Stimulated activated CD8-positive, alpha-beta memory T cell treated with anti-CD3 and anti-CD28 coated beads, Interleukin-2, amount 100 ng/mL, for 48 hours (primary cell): ENCODE measurements at places on chromosomes 1 and 21.

DNA sequence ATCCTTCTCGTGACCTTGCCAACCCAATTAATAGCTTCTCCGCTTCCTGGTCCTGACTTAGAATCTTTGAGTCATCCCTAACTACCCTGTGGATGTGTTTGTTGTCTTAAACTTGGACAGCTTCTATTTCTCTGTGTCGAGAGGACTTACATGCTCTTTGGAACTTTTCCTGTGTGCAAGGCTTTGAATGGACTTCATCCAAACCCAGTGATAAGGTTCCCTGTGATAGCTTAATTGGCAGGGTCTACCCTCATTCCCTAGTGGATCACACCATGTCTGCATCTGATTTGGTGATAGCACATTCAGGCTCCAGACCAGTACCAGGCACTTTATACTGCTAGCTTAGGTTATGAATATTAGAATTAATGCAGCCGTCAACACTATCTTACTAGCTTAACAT is 378.2 kb upstream of the KAZN start:
- DNase-seq = no peak

DNA sequence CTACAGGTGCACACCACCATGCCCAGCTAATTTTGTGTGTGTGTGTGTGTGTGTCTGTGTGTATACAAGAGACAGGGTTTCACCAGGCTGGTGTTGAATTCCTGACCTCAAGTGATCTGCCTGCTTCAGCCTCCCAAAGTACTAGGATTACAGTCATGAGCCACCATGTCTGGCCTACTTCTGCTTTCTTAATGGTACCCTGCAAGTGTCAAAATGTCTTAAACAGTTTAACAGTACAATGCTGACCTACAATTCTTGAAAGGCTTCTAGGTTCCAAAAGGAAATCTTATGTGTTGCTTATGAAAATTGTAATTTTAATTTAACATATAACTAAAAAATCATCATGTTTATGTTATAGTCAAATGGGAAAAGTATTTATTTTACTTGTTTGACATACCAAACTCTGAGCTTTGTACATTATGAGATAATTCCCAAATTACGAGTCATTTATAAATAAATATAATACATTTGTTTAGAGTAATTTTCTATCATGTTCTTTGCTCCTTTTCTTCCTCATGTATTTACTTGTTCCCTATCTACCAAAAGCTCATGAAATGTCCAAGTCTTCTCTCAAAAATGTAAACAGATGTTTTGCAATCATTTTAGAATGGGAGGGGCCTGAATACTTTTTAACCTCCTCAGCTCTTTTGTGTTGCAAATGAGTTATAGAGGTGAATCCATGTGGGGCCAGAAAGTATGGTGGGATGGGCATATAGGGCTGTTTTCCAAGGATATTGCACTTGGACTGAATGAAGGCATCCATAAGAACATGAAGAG is 8.4 kb upstream of the VCAM1 start:
- DNase-seq = no peak

DNA sequence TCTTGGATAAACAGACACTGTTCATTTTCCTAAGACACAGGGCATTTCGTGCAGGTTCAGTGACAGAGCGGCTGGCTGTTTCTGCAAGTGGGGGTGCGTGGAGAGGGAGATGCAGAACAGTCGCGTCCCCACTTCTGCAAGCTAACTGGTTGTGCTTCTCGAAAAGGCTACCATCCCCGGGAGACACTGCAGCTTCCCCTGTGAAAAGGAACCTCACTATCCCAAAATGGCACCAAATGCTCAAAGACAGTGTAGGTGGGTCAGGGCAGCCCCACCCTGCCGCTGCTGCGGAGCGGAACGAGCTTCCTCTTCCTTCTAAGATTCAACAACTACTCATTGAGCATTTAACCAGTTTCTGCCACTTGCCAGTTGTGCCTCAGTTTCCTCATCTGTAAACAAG is 19.2 kb upstream of the BACE2 start:
- DNase-seq = no peak

- DNase-seq = no peak
Measured at GRCh38 chr1:35863136-35863535, 19.9 kb upstream of the AGO1 start.
